ENCODE measurements at places on chromosomes 16 and 17.

- no peak for DNase-seq
Observed at GRCh38 chr16:8948831-8949230, 14.9 kb downstream of the USP7 start.

DNA sequence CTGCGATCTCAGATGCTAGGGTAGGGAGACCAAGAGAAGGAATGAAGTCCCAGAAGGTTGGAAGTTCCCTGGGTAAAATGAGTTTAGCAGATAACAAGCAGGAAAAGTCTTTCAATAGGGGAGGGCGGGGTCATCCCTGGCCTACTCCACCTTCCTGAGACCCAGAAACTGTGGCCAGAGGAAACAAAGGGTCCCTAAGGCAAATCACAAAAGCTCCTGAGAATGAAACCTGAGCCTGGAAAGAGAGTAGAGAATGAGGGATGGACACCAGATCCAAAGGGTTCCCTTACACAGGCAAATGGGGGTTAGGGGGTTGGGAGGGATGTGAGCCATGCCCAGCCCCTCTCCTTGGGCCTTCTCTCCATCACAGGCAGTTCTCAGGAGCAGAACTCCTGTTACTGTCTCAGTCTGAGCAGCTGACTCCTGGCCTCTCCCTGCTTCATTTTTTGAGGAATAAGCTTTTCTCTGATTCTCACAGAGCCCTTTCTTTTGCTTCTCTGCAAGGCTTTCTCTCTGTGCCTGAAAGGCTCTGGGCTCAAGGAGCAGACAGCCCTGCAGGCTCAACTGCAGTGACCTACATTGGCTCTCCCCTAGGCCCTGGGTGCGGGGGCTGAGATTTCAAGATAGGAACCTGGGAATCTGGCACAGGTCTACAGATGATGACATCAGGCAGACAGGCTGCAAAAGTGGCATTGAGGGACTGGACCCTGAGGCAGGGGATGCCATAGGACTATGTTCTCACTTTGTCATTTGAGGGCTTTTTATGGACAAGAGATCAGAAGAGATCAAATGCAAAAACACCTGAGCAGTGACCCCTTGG is 9.8 kb upstream of the NR1D1 start:
- DNase-seq = no peak

DNA sequence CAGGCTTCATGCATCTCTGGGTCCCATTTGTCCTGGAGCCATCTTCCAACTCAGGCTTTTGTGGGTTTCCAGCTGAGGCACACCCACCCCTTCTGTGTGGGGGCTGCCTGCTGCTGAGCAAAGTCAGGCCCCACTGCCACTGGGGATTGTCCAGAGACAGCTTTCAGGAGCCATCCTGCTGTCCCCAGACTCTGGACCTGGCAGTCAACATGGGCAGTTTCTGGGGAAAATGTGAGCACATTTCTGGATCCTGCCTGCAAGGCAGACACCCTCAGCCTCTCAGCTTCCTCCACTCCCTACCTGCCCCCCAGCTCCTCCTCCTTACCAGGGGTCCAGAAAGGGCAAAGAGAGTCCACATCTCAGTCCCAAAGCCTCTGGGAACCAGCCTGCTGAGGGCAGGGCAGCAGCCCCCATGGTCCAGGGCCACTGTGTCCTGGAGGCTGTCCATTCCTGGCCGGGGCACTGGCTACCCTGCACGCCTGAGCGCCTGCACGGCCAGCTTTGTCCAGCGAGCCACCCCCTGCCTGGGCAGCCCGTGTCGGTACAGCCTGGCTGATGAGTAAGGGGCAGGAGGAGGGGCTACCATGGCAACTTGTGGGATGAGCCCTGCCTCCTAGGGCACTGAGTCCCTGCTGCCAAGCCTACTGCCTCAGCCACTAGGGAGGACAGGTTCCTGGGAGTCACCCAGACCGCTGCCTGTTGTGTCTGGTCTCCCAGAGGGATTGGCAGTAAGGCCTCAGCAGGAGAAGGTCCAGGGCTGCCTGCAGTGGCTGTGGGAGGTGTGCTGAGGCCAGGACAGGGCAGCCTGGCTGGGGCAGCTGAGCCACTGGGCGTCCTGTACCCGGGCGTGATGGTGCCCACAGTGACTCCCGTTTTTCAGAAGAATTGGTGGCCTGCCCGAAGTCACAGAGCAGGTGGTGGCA is at the start of gene SLC47A2:
Gene SLC47A2, minus strand, starts transcription at position 477 of the 923 bp plus-strand sequence. Its CDS starts 29 bp downstream, at position 448.
- DNase-seq = no peak

GRCh38 chr17:27532269-27533263 is 76.3 kb downstream of the KSR1 start:
- peak; percentile 94 for DNase-seq

DNA sequence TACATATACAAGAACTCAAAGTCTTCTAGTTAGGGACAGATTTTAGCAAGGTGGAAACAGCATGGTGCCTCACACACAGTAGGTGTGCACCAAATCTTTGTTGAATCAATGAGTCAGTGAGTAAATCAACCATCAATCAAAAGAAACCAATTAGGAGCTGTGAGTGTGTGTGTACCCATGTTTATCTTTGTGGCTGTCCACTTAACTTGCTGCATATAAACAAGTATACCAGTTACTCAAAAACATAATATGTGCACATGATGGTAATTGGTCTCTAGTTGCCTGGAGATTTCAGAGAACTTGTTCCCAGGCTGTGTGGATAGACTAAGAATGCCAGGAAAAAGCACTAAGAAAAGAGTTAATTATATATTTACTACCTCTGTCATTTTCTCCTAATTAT is 272.2 kb upstream of the CCL2 start:
- no peak for DNase-seq

- DNase-seq = no peak
Observed at GRCh38 chr17:50945779-50946222, 79.6 kb upstream of the TOB1 start.

DNA sequence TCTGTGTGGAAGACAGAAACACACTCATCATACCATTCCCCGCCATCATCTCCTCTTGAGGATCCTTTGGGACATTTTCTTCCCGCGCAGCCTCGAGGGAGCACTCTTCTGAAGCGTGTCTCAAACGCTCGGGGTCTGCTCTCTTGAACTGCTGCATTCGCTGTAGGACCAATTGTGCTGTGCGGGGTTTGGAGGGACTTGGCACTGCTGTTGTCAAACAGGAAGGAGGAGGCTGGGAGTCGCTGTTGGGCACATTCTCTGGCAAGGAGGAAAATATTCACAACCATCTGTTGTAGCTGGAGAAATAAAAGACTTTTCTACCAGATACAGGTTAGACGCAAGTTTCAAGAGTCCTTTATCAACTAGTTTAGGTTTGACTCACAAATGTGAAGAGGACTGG is 5.0 kb downstream of the SLX4 start:
- DNase-seq = no peak

GRCh38 chr17:61238455-61238933 is 161.1 kb upstream of the TBX2 start:
- no peak for DNase-seq

DNA sequence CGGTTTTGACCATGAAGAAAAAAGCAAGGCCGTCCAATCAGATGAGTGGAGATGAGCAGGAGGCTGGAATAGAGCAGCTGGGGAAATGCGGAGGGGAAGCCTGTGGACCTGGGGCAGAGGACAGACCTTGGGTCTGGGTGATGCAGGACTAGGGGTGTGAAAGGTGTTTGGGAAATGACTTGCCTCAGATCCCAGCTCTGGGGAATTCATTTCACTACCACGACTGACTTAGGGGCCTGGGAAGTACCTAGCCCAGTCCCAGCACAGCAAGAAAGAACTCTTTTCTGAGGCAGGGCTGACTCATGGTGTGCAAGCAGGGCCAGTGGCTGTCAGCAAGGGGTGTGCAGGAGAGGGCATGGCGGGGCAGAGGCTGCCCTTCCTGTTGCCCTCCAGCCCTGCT is 14.8 kb downstream of the DNAI2 start:
- DNase-seq = no peak

- no peak for DNase-seq
Observed at GRCh38 chr16:86906623-86907022, 328.3 kb downstream of the FOXL1 start.

GRCh38 chr16:29777576-29778350 is at the start of gene ZG16:
TSS of gene ZG16 (plus strand) at chr16:29778256. CDS start at chr16:29779267, 1,011 bp downstream.
- DNase-seq = no peak

- no peak for DNase-seq
Observed at GRCh38 chr16:82720414-82720813, 93.6 kb downstream of the CDH13 start.
